CD8-positive, alpha-beta T cell (primary cell): ENCODE measurements at places on chromosomes 12 and 14. TPM values are rescaled to one million over a fixed set of nuclear protein-coding genes. Genes with fewer than 3 reads are reported as not detected.
A peak's percentile ranks its signal among the peaks of the same experiment; 100 is the strongest.

The OR11G2 gene
- not detected for total RNA-seq

GRCh38 chr12:50051101-50051806 lies 6.1 kb upstream of the ASIC1 start:
- no peak for DNase-seq

GRCh38 chr12:43267818-43268217 lies 284.2 kb downstream of the ADAMTS20 start:
- no peak for DNase-seq

DNA sequence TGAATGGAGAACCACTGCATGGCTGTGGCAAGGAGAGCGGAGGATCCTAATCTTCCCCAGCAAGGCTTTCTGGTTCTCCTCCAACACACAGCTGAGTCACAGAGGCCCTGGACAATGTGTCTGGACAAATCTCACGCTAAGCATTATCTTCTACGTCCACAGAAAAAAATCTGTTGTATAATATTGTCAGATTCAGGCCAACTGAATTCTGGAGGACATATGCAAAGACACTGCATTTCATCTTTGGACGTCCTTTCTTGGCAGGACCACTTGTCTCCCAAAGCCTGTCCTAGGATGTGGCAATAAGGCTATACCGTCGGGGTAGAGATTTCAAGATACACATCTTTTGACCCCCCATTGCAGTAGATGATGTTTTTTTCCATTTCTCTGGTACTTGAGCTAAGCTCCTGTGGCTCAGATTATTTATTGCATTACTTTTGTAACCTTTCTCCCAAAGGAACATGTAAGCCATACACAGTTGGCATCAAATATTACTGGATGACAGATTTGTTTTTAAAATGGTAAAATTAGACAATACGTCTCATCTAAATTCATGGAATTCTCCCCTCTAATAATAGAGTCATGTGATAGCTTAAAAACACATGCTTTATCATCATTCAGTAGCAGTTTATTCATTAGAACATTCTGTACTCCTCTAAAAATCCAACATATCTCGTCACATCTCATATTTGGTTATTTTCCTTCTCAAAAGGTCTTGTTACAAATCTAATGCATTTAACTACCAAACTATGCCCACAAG lies 19.4 kb downstream of the LMO3 start:
- DNase-seq, result no peak

- no peak for DNase-seq
Measured at GRCh38 chr12:109178532-109178931, 62.1 kb downstream of the ACACB start.

GRCh38 chr14:74362361-74362915 lies 14.2 kb downstream of the VRTN start:
- peak; percentile 68 for DNase-seq

GRCh38 chr12:52444647-52445595 lies 7.0 kb downstream of the KRT6B start:
- no peak for DNase-seq

- DNase-seq, result no peak
Measured at GRCh38 chr14:54535646-54536045, 25.9 kb downstream of the CGRRF1 start.

The TAS2R50 gene
- not detected for total RNA-seq

GRCh38 chr12:31362115-31362758 lies 36.3 kb upstream of the SINHCAF start:
- peak; percentile 11 for DNase-seq

- DNase-seq, result no peak
Measured at GRCh38 chr14:99955826-99956455, 109.3 kb upstream of the EVL start.

The APOF gene
- not detected for total RNA-seq

The DEGS2 gene
- 0.22 TPM for total RNA-seq

GRCh38 chr12:52925717-52926595 lies 21.1 kb upstream of the KRT8 start:
- no peak for DNase-seq

DNA sequence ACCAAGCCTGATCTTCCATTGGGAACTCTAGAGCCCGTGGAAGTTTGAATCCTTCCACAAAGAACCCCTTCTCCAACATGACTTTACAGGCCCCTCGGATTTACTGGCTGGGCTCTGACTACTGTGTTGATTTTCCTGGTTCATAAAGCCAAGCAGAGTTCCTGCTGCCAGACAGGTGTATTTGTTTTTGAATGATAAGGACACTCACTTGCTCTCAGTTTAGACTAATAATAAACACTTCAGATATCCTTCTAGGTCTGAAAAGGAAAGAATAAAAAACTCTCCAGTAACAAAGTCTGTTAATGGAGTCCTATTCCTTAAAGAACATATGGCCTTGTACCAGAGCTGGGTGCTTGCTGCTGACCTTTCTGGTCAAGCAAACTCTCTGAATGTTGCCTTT lies 31.0 kb downstream of the SIX1 start:
- DNase-seq, result no peak

GRCh38 chr12:94267921-94268471 lies 119.6 kb downstream of the PLXNC1 start:
- no peak for DNase-seq

The TMPRSS12 gene
- not detected for total RNA-seq
